Smooth muscle cell of the umbilical artery (primary cell): ENCODE measurements at places on chromosomes 1 and 21. TPM values are rescaled to one million over a fixed set of nuclear protein-coding genes. Genes with fewer than 3 reads are reported as not detected.

Gene HIVEP3
- total RNA-seq, result 4.8 and 6.6 TPM in 2 replicates

Gene UBXN10
- total RNA-seq, result not detected in 2 replicates

Gene OR2L5
- not detected in 2 replicates for total RNA-seq

Gene PRRX1
- total RNA-seq, result 11.0 and 52.9 TPM in 2 replicates

Gene SAMSN1
- total RNA-seq, result not detected in 2 replicates

Gene CD101
- under 0.01 and 0.18 TPM in 2 replicates for total RNA-seq
